ENCODE measurements at places on chromosomes 5 and 9.
A peak's percentile ranks its signal among the peaks of the same experiment; 100 is the strongest.

GRCh38 chr5:37926732-37927131 lies 86.9 kb upstream of the GDNF start:
- no peak for DNase-seq

DNA sequence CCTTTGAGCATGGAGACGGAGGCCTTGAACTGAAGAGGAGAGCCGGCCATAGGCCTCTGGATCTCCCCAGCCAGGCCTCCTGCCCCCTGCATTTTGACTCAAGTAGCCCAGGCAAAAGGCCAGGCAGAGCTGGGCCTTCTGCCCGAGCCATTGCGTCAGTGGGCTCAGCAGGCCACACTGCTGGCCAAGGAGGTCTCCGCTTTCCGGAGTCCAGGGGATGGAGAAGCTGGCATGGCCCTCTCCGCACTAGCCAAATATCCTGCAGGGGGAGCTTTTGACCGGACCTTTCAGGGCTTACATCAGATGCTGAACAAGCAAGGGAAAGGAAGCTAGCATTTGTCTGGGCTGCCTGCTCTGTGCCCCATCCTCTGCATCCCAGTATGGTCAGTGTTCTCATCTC lies 386.8 kb downstream of the TRIM36 start:
- DNase-seq = no peak

DNA sequence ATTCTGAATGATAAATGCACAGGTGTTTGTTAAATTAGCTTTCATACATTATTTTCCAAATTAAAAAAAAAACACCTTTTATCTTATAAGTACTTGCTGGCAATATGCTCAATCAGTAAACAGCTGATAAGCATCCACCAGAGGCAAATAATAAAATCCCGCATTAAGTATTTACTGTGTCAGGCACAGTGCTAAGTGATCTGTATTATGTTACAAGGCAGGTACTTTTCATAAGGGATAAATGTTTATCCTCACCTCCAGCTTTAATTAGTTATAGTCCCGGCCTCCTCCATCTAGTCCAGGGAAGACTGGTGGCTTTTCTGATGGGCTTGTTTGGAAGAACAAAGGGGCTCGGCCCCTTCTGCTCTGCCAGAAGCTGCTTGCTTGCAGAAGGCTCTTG lies 40.1 kb downstream of the PFDN1 start:
- no peak for DNase-seq

DNA sequence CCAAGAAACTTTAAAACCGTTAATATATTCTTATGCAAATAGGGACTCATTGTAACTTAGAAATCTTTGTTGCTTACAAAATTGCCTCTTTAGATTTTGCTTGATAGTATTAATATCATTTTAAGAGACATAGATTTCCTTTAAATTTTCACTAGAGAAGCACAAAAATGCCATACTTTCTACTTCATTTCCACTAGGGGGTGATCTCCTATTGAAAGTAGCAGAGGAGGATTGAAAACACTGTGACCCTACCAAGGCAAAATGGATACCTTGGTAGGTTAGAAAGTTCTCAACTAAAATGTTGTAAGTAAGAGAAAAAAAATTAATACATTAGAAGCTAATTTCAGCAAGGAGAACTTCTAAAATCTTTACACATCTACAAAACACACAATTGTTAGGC lies 204.9 kb downstream of the CHSY3 start:
- DNase-seq = peak; percentile 46

DNA sequence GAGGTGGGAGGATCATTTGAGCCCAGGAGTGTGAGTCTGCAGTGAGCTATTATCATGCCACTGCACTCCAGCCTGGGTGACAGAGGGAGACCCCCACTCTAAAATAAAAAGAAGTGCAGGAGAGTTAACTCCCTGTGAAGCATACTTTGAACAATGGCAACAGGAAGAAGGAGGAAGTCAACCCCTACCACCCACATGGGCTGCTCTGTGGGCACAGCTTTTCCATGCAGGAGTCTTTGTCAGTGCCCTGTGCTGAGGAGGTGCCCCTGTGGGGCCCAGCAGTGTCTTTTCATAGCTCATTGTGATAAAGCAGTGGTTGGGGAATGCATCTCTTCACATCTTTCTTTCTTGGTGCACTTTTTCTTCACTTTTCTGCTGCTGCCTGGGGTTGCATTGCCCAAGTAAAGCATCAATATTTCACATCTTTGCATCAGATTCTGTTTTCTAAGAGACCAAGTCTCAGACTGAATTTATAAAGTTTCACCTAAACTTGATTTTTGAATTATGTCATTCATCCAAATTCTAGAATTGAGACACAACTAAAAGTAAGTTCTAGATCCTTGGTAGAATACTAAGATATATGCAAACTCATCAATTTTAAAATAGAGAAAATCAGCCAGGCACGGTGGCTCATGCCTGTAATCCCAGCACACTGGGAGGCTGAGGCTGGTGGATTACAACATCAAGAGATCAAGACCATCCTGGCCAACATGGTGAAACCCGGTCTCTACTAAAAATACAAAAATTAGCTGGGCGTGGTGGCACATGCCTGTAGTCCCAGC lies 316.6 kb downstream of the DNAH5 start:
- no peak for DNase-seq

GRCh38 chr5:119752921-119753886 lies 123.8 kb downstream of the FAM170A start:
- DNase-seq = no peak

GRCh38 chr9:112249277-112249676 lies 74.2 kb upstream of the SUSD1 start:
- DNase-seq = no peak

- no peak for DNase-seq
These were observed 263.6 kb upstream of the C9orf72 start for GRCh38 chr9:27836661-27837401.

GRCh38 chr9:99296291-99296951 lies 74.3 kb downstream of the SEC61B start:
- no peak for DNase-seq

- no peak for DNase-seq
These were observed 84.1 kb downstream of the AMBP start for GRCh38 chr9:113993838-113994540.

GRCh38 chr5:78651468-78651867 lies 2.9 kb upstream of the LHFPL2 start:
- no peak for DNase-seq

GRCh38 chr5:19301271-19301670 lies 686.7 kb downstream of the CDH18 start:
- no peak for DNase-seq

GRCh38 chr5:117041926-117042595 lies 467.4 kb upstream of the SEMA6A start:
- DNase-seq = no peak

DNA sequence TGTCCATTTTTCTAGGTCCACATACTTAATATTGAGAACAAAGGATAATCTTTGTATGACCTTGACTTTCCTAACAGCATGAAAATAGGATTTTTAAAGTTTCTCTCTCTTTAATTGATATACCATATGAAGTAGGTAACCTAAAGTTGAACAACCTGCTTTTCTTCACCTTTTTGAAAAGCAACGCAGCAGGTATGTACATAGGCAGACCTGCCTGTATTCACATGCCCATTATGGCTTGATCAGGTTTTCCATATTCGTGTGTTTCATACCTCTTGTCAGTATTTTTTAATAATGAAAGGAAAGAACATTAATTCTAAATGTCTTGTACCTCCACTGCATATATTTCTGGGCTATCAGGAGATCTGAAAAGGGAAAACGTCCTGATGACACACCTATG lies 1.5 kb upstream of the ADAMTSL1 start:
- DNase-seq = no peak

DNA sequence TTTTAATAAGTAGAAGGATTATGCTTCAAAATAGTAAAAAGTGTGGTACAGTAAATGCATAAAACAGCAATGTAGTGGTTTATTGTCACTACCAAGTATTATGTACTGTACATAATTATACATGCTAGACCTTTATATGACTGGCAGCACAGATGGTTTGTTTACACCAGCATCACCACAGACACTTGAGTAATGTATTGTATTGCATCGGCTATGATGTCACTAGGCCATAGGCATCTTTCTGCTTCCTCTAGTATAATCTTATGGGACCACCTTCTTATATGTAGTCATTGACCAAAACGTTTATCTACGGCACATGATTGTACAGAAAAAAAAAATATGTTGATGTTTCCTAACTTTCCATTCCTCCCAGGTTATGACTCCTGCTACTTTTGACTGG lies 31.9 kb upstream of the SSBP2 start:
- no peak for DNase-seq

- DNase-seq = peak; percentile 1
These were observed 69.9 kb upstream of the OR2K2 start for GRCh38 chr9:111399772-111400563.

- DNase-seq = no peak
These were observed 26.7 kb downstream of the ERGIC1 start for GRCh38 chr5:172860520-172861443.

GRCh38 chr5:150623878-150624216 lies 16.6 kb upstream of the SYNPO start:
- DNase-seq = no peak

DNA sequence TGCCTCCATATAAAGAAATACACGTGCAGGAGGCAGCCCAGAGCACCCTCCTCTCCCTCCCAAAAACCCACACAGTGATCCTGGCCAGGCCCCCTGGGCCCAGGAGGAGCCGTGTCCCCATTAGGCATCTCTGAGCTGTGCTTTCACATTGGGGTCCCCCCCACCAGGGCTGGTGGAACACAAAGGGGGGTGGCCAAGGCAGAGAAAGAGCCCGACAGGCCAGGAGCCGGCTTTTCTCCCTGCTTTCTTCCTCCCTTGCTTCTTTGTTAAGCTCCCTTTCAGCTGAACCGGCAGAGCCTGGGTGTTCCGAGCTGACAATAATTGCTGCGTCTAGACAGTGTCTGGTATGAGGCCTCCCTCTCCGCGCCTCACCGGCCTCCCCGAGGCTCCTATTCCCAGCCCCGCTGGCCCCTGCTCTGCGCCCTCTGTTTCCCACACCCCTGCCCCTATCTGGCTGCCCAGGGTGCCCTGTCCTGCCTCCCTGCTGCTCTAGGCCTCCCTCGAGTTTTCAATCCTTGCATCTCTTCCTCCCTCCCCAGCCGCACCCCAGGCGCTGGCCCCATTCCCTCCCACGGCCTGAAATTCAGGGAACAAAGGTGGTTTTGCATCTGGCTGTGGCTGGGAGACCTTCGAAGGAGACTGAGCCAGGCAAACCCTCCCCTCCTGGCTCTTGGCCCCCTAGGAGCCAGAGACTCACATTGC lies 120.6 kb downstream of the C9orf50 start:
- no peak for DNase-seq

- DNase-seq = no peak
These were observed 10.4 kb upstream of the SLC45A2 start for GRCh38 chr5:33994845-33995244.

DNA sequence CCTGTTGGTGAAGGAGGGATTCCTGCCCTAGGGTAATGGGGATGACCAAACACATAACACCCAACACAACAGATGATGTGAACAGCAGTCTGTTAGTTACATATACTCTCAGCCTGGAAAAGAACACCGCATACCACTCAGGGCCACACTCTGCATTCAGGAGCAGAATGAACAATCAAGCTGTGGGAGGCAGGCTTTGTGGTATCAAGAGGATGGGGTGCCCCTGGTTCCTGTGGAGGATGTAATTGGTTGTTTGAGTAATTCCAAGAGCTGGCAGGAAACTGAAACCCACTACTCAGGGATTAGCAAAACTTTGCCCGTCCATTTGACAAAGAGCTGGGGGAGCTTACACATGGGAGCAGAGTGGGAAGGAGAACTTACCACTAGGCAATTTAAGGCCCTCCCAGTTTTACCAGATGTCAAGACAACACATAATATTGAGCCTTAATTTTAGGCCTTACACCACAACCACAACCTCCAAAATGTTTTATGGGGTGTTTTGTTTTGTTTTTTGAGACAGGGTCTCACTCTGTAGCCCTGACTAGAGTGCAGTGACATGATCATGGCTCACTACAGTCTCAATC lies 15.6 kb upstream of the PRKAA1 start:
- DNase-seq = no peak

DNA sequence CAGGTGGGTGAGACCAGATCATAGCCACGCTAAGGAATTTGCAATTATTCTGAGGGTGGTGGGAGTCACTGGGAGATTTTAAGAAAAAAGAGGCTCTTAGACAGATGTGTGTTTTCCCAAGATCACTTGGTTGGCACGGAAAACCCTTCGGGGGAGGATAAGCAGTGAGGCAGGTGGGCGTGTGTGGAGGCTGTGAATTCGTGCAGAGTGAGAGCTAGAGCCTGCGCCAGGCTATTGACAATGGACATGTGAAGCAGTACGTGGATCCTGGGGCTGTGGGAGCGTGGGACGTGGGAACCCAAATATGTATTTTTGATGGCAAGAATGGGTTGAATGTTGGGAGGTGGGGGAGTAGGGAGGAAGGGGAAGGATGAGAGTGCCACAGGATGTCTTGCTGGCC lies 19.4 kb downstream of the MVB12B start:
- no peak for DNase-seq

GRCh38 chr5:169196059-169196458 lies 104.9 kb downstream of the SLIT3 start:
- no peak for DNase-seq

DNA sequence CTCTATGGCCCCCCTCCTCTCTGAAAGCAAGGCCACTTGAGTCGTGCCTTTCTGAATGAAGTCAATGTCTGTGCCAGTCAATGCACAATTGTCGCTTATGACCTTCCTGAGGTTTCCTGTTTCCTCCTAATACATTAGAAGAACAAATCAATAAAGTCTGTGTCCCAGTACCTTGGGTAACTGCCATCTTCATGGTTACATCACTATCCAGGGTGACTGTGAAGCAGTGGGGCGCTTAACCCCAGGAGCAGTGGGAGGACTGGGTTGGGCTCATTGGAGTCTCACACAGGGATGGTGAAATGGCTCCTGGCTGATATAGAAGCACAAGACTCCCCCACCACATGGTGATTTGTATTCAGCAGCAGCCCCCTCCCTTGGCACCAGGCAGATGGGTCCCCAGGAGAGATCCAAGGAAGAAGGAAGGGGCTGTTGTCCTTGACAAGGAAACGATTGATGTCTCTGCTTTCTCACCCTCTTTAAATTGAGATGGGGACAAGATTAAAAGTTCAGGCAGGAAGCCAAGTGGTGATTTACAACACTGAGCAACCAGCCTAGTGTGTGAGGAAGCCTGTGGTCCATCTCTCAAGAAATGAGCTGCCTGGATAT lies 261.9 kb upstream of the ZNF462 start:
- no peak for DNase-seq

DNA sequence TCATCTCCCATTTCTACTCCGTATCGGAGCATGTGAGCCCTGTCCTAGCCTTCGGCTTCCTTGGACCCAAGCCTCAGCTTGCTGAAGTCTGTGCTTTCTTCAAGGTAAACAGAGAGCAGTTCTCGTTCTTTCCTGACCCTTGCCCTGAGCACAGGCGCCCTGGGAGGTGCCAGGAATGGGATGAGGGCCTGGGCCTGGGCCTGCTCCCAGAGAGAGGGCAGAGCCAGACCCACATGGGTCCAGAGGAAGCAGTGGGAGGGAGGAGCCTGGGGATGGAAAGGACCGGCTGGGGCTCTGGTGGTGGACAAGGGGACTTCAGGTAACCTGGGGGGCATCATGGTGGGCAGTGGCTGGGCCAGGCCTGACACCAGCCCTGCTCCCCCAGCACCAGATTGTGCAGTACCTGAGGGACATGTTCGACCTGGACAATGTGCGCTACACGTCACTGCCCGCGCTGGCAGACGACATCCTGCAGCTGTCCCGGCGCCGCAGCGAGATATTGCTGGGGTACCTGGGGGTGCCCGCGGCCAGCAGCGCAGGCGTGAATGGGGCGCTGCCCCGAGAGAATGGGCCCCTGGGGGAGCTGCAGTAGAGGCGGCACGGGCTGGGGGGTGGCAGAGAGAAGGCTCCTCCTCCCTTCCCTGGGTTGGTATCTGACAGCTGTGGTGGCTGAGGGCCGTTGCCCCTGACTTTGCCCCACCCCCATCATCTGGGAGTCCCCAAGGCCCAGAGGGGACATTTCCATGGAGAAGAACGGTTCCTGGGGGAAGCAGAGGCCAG lies 10.9 kb upstream of the DOLPP1 start:
- no peak for DNase-seq
